ENCODE measurements at places on chromosomes 7 and 10. TPM values are rescaled to one million over a fixed set of nuclear protein-coding genes. Genes with fewer than 3 reads are reported as not detected.

DNA sequence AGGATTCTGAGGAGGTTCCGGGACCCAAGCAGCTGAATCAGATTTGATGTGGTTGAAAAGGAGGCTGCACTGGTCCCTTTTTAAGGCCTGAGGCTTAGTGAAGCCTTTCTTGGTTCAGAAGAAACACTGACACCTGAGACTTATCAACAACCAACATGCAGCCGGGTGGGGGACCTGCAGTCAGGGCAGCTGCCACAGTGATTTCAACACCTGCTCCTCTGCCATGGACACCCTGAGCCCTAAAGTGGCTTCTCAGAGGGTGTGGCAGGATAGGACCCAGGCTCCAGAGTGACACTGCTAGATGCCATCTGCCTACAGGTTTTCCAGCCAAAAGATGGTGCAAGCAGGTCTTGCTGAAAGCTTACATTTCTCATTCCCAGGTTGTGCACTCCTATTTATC is 99.3 kb downstream of the COL13A1 start:
- no peaks in the 10 kb centered on the region for H3K36me3 ChIP-seq
- H3K27ac ChIP-seq = no peak overlapping the region
- H3K27me3 ChIP-seq = no peaks in the 10 kb centered on the region
- peaks cover 12% of the 10 kb centered on the region for H3K4me1 ChIP-seq
- no peak overlapping the region for H3K4me3 ChIP-seq

DNA sequence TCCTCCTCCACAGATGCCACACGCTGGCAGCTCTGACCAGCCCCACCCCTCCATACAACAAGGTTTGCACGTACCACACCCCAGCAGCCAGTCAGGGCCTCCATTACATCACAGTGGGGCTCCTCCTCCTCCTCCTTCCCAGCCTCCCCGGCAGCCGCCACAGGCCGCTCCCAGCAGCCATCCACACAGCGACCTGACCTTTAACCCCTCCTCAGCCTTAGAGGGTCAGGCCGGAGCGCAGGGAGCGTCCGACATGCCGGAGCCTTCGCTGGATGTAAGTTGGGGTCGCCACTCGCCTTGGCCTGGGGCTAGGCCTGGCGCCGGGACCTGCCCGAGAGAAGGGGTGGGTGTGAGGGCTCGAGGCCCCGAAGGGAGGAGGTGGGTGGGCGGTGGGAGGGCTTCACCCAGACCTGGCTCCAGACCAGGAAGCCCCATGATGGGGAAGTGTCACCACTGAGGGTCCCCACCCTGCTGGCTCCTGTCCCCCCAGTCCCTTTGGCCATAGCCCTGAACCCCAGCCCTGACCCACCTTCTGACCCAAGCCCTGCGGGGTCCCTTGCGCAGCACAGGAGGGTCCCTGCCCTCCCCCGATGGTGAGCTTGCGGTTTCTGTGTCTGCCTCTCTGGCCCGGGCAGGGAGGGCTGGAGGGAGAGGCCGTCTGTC is 36.2 kb upstream of the PPIF start:
- peaks cover 8% of the 10 kb centered on the region for H3K4me1 ChIP-seq
- H3K36me3 ChIP-seq = peaks cover 93% of the 10 kb centered on the region
- H3K27ac ChIP-seq = peak overlapping the region; percentile 36

GRCh38 chr7:2934211-2934731 is 90.2 kb upstream of the GNA12 start:
- no peaks in the 10 kb centered on the region for H3K36me3 ChIP-seq
- no peaks in the 10 kb centered on the region for H3K4me1 ChIP-seq
- DNase-seq = no peak
- no peak overlapping the region for H3K4me3 ChIP-seq
- peaks cover 3% of the 10 kb centered on the region for H3K27me3 ChIP-seq
- no peak overlapping the region for H3K27ac ChIP-seq

DNA sequence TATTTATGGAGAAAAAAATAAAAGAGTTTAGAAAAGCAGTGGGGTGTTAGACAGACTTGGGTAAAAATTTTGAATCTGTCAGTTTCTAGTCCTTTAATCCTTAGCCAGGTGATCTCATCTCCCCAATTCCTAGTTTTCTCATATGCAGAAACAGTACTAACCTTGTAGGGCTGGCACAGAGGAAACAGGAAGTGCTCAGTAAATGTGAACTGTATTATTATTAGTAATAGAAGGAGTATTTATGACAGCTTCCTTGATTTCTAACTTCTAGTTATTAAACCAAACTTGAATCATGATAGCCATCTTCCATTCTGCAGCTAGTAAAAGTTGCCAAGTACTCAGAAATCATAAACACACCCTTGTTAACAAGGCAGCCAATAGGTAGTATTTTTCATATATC is 12.5 kb downstream of the TBX20 start:
- H3K36me3 ChIP-seq = no peaks in the 10 kb centered on the region
- no peak for DNase-seq
- H3K27me3 ChIP-seq = peaks cover 15% of the 10 kb centered on the region
- H3K27ac ChIP-seq = no peak overlapping the region
- H3K4me3 ChIP-seq = no peak overlapping the region

- H3K4me1 ChIP-seq = peaks cover 3% of the 10 kb centered on the region
- H3K27ac ChIP-seq = no peak overlapping the region
- peaks cover 29% of the 10 kb centered on the region for H3K36me3 ChIP-seq
- no peak for DNase-seq
- no peak overlapping the region for H3K4me3 ChIP-seq
Observed at GRCh38 chr7:102073931-102074880, 212.5 kb upstream of the SH2B2 start.

GRCh38 chr10:108436096-108436495 is 1271.6 kb upstream of the SORCS1 start:
- H3K4me1 ChIP-seq = no peaks in the 10 kb centered on the region
- H3K27ac ChIP-seq = no peak overlapping the region
- H3K4me3 ChIP-seq = no peak overlapping the region
- DNase-seq = no peak
- H3K27me3 ChIP-seq = no peaks in the 10 kb centered on the region

GRCh38 chr7:156639426-156640256 is 933 bp upstream of the RNF32 start:
- no peaks in the 10 kb centered on the region for H3K27me3 ChIP-seq
- H3K36me3 ChIP-seq = no peaks in the 10 kb centered on the region
- peaks cover 18% of the 10 kb centered on the region for H3K4me1 ChIP-seq
- peak overlapping the region; percentile 71 for H3K27ac ChIP-seq
- H3K4me3 ChIP-seq = peak overlapping the region; percentile 70

DNA sequence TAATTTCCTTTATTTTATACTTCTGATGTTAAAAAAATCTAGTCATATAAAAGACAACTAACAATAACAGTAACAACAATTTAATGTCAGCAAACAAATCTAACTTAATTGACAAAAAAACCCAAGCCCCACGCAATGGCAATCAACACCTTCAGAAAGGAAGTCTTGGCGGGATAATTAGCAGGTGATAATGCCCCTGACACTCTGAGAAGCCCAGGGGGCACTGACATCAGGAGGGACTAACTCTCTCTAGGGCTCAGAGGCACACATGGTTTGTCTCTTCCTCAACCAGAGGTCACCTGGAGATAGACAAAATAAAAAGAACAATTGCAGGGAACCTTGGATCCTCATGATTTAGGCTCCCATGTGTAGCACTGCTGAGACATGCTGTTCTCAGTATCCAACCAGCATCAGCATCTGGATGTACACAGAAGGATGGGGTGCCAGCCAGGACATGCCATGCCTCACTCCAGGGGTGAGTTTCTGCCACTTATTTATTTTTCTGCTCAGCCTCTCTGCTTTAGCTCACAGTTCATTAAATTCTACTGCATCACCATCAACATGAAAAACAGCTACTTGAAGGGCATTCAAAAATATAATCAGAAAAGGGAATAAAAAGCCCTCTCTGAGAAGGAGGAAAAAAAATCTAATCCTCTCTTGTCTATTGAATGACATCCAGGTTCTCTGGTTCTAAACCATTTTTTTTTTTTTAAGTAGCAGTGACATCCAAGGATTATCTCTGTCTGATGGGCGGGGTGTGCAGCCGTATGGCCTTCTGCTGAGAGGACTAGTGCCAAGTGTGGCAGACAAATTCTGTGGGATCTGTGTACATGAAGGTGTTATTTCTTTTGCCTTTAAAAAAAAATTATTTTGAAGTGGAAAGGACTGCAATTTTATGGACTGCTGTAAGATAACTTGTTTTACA is 96.3 kb downstream of the ATXN7L1 start:
- no peaks in the 10 kb centered on the region for H3K27me3 ChIP-seq
- no peaks in the 10 kb centered on the region for H3K36me3 ChIP-seq
- no peak for DNase-seq

DNA sequence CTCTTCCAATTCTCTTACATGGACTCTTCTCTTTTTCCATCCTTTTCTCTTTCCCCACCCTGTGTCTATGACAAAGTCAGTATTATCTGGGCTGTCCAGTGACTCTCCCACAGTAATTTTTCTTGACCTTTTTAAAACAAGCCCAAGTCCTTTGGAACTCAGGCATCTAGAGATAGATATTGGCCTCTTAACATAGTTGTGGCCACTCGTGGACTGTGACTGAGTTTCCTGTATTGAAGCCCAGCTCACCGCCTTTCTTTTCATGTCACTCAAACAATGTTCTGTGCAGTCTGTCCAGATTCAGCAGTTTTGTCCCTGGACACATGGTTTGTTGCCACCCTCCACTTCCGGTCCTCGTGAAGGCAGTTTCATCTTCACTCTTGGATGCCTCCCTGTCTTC is 110.9 kb upstream of the CDC14C start:
- H3K27ac ChIP-seq = no peak overlapping the region
- H3K27me3 ChIP-seq = no peaks in the 10 kb centered on the region
- no peak overlapping the region for H3K4me3 ChIP-seq
- H3K4me1 ChIP-seq = no peaks in the 10 kb centered on the region
- DNase-seq = no peak

GRCh38 chr7:51027935-51028830 is 245.5 kb upstream of the GRB10 start:
- H3K4me1 ChIP-seq = no peaks in the 10 kb centered on the region
- H3K4me3 ChIP-seq = no peak overlapping the region
- DNase-seq = no peak
- no peaks in the 10 kb centered on the region for H3K27me3 ChIP-seq
- H3K36me3 ChIP-seq = no peaks in the 10 kb centered on the region

- H3K27ac ChIP-seq = no peak overlapping the region
- no peak for DNase-seq
- H3K4me3 ChIP-seq = no peak overlapping the region
Observed at GRCh38 chr10:52319926-52320325, 5.8 kb downstream of the DKK1 start.

DNA sequence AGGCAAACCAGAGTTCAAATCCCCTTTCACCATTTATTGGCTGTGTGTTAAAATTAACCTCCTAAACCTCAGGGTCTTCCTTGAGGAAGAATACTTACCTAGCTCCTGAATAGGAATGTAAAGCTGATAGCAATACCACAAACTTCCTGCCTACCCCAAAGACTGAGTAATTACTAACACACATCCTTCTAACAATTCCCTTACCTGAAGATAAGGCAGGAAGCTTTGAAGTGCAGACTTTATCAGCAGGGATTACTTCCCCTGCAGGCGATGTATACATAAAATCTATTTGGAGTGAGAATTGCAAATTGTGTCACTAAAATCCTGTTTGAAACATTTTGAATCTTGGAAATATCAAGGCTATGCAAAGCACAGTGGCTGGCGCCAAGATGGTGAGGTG is 21.2 kb downstream of the EVX1 start:
- DNase-seq = no peak
- H3K36me3 ChIP-seq = no peaks in the 10 kb centered on the region
- H3K27ac ChIP-seq = no peak overlapping the region

GRCh38 chr7:135708041-135708440 is 19.9 kb downstream of the SLC13A4 start:
- H3K4me3 ChIP-seq = no peak overlapping the region
- H3K4me1 ChIP-seq = no peaks in the 10 kb centered on the region
- no peak for DNase-seq
- H3K27me3 ChIP-seq = no peaks in the 10 kb centered on the region

DNA sequence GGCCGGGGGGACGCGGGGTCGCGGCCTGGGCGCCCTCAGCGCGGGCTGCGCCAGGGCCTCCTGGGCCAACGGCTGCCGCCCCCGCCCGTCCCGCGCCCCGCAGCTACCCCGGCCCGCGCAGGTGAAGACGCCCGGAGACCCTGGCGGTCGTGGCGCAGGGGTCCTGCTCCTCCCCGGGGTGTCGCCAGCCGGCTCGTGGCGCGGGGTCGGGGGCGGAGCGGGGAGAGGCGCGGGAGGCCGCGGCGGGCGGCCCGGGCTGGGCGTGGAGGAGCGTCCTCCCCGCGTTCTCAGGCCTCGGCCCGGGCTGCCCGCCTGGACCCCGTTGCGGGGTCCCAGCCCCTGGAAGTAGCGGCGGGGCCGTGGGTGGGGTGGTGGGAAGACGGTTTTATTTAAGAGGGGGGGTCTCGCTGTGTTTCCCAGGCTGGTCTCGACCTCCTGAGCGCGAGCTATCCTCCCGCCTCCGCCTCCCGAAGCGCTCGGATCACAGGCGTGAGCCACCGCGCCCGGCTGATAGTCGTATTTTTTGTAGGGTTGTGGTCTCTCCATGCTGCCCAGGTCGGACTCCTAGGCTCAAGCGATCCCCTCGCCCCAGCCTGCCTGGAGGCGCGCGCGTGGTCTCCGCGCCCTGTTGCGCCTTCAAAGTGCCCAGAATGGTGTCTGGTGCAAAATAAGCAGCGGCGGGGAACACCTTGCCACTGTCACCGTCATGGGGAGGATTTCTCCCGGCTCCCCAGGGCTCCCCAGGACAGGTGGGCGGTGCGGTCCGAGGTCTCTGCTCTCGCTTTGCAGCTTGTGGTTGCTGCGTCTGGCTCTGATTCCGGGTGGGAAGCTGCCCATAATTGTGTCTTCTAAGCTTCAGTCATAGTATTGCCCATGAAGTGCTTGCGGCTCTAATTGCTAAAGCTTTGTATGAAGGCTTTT is 15.3 kb upstream of the SUN1 start:
- H3K4me1 ChIP-seq = peaks cover 86% of the 10 kb centered on the region
- H3K27ac ChIP-seq = peak overlapping the region; percentile 95
- H3K36me3 ChIP-seq = no peaks in the 10 kb centered on the region

DNA sequence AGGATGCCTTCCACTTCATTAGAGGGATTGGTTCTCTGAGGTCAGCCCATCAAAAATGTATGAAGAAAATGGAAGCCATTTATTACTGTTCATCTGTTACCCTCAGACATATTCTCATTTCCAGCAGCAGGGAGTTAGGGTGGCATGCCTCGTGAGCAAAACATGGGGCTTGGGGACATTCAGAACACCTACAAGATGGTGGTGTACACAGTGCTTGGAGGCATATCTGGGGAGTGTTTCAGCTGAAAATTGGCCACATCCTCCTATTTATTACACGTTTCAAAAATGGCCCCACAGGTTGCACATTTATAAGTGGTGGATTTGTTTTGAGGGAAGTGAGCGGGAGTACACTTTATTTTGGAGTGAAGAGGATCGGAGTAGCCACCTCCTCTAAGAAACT is 93.4 kb downstream of the SPAG6 start:
- H3K4me1 ChIP-seq = peaks cover 25% of the 10 kb centered on the region
- peak; percentile 62 for DNase-seq
- peak overlapping the region; percentile 93 for H3K27ac ChIP-seq

DNA sequence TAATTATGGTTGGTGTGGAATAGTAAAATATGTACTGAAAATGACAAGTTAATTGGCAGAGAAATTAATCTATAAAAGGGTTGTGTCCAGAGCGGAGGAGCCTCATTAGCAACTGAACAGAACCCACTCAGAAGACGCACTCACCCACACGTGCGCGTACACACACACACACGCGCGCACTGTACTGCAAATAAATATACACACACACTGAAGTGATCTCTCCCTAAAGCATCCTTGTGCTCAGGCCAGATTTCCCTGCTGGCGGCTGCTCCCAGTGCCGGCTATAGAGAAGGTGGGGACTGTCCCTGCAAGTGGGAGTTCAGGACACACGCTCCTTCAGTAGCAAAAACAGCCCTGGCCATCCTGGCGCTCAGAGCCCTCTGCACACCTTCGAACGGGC is 85.2 kb downstream of the CHST15 start:
- H3K36me3 ChIP-seq = peaks cover 3% of the 10 kb centered on the region
- DNase-seq = no peak
- H3K4me1 ChIP-seq = peaks cover 83% of the 10 kb centered on the region
- H3K27ac ChIP-seq = peak overlapping the region; percentile 91
- H3K4me3 ChIP-seq = no peak overlapping the region

The SPDYE18 gene
- 1.7 TPM for total RNA-seq

The RNF148 gene
- 0.58 TPM for total RNA-seq

The KIFBP gene
- total RNA-seq = 43.8 TPM

The TMEM196 gene
- not detected for total RNA-seq

Measured in esophagus muscularis mucosa (tissue), 4 donors.